ENCODE measurements at places on chromosomes 5 and 9. TPM values are rescaled to one million over a fixed set of nuclear protein-coding genes. Genes with fewer than 3 reads are reported as not detected.

GRCh38 chr5:32129074-32129598, 45.0 kb downstream of the GOLPH3 start:
- DNase-seq = no peak
- no peak overlapping the region for H3K4me3 ChIP-seq
- H3K27me3 ChIP-seq = no peaks in the 10 kb centered on the region
- H3K4me1 ChIP-seq = no peaks in the 10 kb centered on the region
- no peaks in the 10 kb centered on the region for H3K36me3 ChIP-seq
- H3K27ac ChIP-seq = no peak overlapping the region

DNA sequence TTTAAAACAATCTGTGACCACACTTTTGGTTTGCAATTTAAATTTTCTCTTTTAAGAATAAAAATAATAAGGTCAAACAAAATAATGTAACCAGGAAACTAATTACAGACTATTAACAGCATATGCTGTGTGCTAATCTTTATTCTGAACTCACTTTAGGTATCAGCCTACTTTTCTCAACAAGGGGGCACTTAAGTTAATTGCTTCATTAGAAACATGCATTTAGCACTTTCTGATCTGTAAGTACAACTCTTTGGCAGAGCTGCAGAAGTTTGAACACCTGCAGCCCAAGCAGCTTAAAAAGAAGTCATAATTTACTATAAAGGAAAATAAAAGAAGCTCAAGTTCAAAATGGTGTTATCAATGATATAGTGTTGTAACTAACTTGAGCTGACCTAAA, 21.7 kb downstream of the XRCC4 start:
- no peak for DNase-seq
- H3K4me1 ChIP-seq = peaks cover 6% of the 10 kb centered on the region
- H3K27ac ChIP-seq = no peak overlapping the region
- H3K27me3 ChIP-seq = no peaks in the 10 kb centered on the region
- H3K36me3 ChIP-seq = no peaks in the 10 kb centered on the region

DNA sequence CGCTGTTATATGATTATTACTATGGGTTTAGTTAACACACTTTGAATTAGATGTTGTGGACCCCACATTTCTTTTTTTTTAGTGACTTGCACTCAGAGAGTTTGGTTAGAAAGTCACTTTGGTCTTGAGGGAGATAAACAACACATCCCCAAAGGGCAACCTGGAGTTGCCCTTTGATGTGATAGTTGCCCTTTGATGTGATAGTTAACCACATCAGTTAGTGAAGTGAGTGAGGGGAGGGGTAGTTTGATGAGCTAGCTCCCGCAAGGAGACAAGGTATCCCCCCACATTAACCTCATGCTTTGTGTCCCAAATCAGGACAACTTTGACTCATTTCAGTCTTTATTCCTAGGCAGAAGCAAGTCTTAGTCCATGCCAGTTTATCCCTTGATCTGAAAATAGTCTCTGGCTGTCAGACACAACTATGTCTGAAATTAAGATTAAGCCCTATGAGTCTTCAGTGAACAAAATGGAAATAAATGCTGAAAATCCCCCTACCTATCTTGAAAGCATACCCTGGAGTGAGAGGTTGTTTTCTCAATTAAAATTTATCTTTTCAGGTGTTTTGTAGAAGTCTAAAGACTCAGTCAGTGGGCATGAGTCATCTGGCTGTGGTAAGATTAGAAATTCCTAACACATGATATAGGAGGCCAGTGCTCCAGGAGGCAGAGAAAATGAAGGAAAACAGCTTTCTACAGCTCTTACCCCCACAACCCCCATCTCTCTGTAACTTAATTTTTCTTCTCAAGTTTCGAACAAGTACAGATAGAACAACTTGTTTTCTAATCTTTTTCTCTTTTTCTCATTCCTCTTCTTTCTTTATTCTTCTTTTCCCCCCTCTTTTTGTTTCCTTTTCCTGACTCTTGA, 208.9 kb upstream of the DMRTA1 start:
- H3K36me3 ChIP-seq = no peaks in the 10 kb centered on the region
- H3K4me3 ChIP-seq = no peak overlapping the region
- DNase-seq = peak; percentile 63

DNA sequence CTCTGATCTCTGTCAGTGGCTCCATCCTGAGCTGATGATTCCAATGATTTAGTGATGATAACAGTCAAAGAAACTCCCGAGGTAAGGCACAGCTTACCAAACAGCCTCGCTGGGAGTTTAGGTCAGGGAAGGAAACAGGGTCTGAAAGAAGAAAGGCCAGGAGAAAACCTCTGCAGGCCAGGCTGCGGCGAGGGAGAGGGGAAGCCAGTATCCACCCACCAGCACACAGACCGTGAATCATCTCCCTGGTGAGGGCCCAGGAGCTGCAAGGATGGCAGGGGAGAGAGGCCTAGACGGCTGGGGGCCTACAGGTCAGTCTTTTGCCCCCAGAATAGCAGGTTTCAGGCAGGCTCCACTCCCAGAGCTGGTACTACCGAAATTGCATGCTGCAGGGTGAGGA, 590.5 kb downstream of the CCDC171 start:
- no peaks in the 10 kb centered on the region for H3K36me3 ChIP-seq
- H3K4me1 ChIP-seq = no peaks in the 10 kb centered on the region
- no peaks in the 10 kb centered on the region for H3K27me3 ChIP-seq
- DNase-seq = no peak
- no peak overlapping the region for H3K4me3 ChIP-seq

DNA sequence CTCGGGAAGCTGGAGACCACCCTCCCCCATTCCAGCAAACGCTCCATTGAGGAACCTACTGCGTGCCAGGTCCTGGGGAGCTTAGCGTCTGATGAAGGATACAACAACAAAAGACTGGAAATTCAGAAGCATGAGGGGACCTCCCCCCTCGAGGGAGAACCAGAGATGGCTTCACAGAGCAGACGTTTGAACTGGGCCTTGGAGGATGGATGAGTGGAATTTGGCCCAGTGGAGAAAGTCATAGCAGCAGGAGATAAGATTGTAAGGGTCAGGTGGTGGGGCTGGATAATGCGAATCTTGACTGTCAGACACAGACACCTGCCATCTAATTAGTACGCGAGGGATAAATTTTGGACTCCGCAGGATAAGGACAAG, 1.2 kb upstream of the SLC25A51 start:
- H3K27me3 ChIP-seq = no peaks in the 10 kb centered on the region
- no peak overlapping the region for H3K27ac ChIP-seq
- H3K4me1 ChIP-seq = peaks cover 17% of the 10 kb centered on the region
- no peaks in the 10 kb centered on the region for H3K36me3 ChIP-seq
- no peak for DNase-seq

- no peak overlapping the region for H3K4me3 ChIP-seq
- no peak overlapping the region for H3K27ac ChIP-seq
- no peaks in the 10 kb centered on the region for H3K27me3 ChIP-seq
- H3K36me3 ChIP-seq = no peaks in the 10 kb centered on the region
- no peaks in the 10 kb centered on the region for H3K4me1 ChIP-seq
Observed at GRCh38 chr9:16664211-16664610, 206.3 kb downstream of the BNC2 start.

DNA sequence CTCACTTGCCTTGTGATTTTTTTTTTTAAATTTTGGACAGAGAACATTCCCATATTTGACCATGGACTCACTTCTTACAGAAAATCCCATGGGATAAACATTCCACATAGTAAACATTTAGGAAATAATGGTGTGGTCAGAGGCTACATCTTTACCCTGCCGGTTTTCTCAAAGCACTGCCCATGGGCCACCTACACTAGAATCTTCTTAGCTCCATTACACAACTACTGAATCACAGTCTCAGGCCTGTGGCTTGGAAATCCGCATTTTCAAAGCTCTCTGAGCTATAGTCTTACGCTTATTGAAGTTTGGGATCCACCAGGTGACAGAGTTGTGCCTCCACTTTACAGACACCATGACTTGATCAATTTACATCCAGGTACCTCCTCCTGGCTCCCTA, 39.4 kb downstream of the ALG2 start:
- no peaks in the 10 kb centered on the region for H3K27me3 ChIP-seq
- H3K4me3 ChIP-seq = no peak overlapping the region
- DNase-seq = no peak
- no peak overlapping the region for H3K27ac ChIP-seq

DNA sequence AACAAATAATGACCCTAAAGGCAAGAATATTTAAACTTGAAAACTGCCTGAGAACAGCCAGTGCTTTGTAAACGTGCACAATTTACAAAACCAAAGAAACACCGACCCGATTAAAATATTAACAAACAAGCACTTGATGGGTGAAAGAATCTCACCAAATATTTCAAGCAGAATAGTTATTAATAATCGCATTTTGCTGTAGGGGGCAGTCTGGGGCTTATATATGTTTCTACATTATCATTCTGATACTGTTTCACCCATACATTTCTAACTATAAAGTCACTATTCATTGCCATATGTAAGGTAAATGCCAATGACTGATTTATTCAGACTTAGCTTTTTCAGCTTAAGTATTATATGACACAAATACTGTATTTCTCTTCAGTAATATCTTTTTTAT, 37.7 kb downstream of the UBAP2 start:
- no peak overlapping the region for H3K4me3 ChIP-seq
- no peak overlapping the region for H3K27ac ChIP-seq
- DNase-seq = peak; percentile 11
- no peaks in the 10 kb centered on the region for H3K27me3 ChIP-seq
- H3K36me3 ChIP-seq = no peaks in the 10 kb centered on the region

DNA sequence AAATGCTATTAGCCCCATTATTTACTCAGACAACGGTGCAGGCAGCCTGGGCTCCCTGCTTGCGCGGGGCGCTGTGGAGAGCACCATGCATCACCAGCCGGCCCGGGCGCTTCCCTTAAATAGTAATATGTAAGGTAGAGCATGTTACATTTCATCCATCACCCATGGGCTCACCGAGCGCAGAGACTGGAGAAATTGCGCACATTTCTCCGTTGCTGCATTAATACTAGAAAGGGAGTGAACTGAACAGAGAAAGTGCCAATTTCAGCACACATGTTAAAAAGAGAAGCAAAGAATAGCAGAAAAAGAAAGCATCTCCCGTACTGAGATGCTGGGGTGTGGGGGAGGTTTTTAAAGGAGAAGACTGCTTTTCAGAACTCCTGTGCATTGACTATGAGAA, 400.3 kb downstream of the ZSWIM6 start:
- H3K4me1 ChIP-seq = peaks cover 20% of the 10 kb centered on the region
- no peak overlapping the region for H3K27ac ChIP-seq
- peaks cover 7% of the 10 kb centered on the region for H3K27me3 ChIP-seq
- no peak overlapping the region for H3K4me3 ChIP-seq
- H3K36me3 ChIP-seq = no peaks in the 10 kb centered on the region
- no peak for DNase-seq

DNA sequence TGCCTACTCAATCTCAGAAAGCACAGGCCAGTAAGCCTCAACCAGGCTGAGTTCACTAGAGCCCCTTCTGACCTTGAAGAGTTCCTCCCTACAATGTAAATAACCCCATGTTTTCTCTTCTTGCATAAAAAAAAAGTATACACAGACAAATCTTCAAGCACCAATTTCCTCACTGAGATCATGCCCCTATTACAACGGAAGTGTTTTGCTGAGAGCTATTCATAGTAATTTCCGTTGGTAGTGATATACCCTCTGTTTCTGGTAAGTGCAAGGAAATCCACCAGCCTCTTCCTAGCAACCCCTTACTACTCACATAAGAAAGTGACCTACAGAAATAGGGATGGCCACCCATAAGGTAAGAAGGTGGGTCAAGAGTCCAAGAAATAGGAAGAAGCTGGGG, 76.4 kb upstream of the TARS1 start:
- no peak overlapping the region for H3K27ac ChIP-seq
- H3K36me3 ChIP-seq = no peaks in the 10 kb centered on the region
- no peak for DNase-seq
- no peaks in the 10 kb centered on the region for H3K4me1 ChIP-seq

DNA sequence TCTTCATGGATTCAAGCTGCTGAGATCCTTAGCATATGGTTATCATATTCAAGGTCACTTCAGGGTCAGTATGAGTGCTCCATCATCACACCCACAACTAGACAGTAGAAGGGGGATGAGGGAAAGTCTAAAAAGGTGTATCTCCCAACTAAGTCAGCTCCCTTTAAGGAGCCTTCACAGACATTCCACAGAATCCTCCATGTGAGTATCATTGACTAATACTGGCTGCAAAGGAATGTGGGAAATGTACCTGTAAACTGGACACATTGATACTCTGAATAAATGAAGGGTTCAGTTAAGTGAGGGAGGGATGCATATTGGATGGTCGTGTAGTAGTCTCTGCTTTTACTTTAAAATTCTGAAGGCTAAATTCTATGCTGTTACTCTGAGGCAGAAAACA, 330.7 kb downstream of the LRRC70 start:
- no peak for DNase-seq
- no peaks in the 10 kb centered on the region for H3K36me3 ChIP-seq
- H3K4me3 ChIP-seq = no peak overlapping the region
- H3K27ac ChIP-seq = no peak overlapping the region
- H3K4me1 ChIP-seq = no peaks in the 10 kb centered on the region
- no peaks in the 10 kb centered on the region for H3K27me3 ChIP-seq

GRCh38 chr9:14056316-14056861, 257.6 kb downstream of the NFIB start:
- no peak overlapping the region for H3K27ac ChIP-seq
- no peak for DNase-seq
- H3K4me1 ChIP-seq = peaks cover 4% of the 10 kb centered on the region
- H3K27me3 ChIP-seq = no peaks in the 10 kb centered on the region

DNA sequence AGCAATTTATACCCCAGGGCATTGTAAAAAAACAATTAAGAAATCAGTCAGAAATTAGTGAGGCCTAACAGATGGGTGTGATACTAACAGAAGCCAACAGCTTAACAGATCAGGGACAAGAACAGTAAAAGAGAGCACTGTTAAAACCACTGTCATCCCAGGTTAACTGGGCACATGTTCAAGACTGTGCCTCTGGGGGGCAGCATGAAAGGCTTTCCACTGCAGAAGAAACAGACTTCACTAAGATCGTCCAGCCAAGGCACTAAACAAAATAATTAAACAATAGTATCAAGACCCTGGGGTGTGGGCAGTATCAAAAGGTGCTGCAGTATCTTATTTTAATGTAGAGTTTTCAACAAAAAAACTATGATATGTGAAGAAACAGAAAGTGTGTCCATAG, 43.5 kb downstream of the FBN2 start:
- H3K27me3 ChIP-seq = no peaks in the 10 kb centered on the region
- H3K27ac ChIP-seq = no peak overlapping the region
- no peak for DNase-seq

DNA sequence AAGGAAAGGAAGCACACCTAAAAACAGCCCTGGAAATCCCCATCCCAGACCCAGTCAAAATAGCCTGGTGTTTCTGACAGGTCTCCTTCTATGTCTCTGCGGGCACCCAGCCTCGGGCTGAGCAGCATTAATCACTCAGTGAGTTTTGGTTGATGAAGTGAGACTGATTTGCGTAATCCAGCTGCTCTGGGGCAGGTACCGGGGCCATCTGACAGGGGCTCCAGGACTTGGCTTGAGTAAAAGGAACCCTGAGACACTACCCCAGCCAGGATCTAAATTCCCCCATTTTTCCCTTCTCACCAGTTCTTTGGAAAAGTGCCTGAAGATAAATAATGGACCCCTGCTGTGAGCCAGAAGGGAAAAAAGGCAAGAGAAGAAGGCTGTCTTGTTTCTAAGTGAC, 596 bp downstream of the SLC28A3 start:
- peaks cover 14% of the 10 kb centered on the region for H3K4me1 ChIP-seq
- H3K27ac ChIP-seq = peak overlapping the region; percentile 23
- H3K27me3 ChIP-seq = no peaks in the 10 kb centered on the region
- DNase-seq = no peak

The SLC6A18 gene
- total RNA-seq = not detected

The MTX3 gene
- 18.7 TPM for total RNA-seq

The DBH gene
- not detected for total RNA-seq
